ENCODE measurements at places on chromosomes 5 and 9.

GRCh38 chr9:92564982-92565381 is 29.2 kb upstream of the ECM2 start:
- no peak for DNase-seq

DNA sequence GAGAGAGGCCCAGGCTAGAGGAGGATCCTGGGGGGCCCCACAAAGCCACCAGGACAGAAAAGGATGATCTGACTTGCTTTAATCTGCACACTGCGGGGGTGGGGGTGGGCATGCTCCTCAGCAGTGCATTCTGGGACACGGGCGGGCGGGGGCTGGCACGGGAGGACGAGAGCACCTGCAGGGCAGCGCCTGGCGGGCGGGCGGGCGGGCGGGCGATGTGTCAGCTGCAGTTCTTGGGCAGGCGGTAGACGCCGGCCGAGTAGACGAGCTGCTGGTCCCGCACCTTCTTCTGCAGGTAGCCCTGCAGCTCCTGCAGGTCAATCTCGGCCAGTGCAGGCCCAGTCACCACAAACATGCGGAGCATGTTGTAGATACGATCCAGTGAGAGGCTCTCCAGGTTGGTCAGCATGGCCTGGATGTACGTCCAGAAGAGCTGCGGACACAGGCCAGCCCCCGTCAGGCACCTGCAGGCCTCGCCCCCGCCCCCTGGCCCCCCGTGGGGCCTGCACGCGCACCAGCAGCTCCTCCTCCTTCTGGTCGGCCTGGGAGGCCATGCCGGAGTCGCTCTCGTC is 3.0 kb upstream of the TMEM210 start:
- DNase-seq, result no peak

- no peak for DNase-seq
These were observed 695 bp upstream of the ANXA6 start for GRCh38 chr5:151158287-151158661.

DNA sequence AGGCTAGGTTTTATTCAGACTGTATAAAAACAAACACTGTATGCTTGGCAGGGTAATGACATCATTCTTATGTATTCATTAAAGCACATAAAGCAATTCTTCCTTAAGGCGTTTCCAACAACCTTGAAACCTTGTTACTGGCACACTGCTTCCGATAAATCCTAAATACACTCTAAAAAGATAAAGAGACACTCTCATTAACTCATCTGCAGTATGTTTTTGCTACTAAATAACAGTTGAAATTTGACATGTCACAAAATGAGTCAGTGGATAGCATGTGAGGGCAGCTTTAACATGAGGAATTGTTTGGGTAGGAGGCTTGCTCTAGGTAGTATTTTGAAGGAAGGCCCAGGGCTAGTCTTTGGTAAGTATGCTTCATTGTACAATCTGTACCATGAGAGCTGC is 13.7 kb downstream of the YIPF5 start:
- DNase-seq, result no peak

- DNase-seq, result no peak
These were observed 24.8 kb upstream of the UBAP1 start for GRCh38 chr9:34154057-34154456.

- no peak for DNase-seq
These were observed 599 bp downstream of the RAD1 start for GRCh38 chr5:34914671-34915138.

DNA sequence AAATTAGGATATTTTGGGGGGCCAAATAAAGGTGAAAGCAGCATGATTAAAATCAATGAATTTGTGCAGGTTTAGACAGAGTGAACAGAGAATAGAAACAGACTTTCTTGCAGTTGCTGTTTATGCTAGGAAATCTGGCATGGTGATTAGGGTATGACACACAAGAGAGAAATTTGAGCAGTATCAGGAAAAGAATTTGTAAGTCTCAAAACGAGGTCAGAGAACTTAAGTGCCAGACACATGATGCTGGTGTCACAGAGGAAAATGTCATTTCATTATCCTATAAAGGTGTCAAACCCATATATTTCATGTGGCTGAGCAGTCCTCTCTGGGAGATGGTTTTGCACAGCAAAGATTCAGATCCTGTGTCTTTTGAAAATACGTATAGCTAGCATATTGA is 15.7 kb downstream of the LVRN start:
- DNase-seq, result no peak

DNA sequence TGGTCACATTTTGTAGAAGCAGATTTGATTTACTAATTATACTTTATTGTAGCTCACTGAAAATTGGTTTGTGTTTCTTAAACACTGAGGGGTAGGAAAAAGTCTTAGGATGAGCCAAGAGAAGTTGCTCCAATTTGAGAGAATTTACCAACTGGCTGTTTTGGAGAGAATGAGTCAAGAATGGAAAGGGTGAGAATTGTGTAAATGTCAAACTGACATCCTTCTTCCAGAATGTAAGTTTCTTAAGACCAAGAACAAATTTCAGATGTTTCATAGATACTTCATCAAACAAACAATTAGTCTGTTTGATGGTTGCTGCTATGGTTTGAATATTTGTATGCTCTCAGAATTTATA is 106.2 kb upstream of the TXNDC8 start:
- DNase-seq, result no peak

GRCh38 chr9:87434366-87434765 is 63.3 kb upstream of the DAPK1 start:
- DNase-seq, result no peak

DNA sequence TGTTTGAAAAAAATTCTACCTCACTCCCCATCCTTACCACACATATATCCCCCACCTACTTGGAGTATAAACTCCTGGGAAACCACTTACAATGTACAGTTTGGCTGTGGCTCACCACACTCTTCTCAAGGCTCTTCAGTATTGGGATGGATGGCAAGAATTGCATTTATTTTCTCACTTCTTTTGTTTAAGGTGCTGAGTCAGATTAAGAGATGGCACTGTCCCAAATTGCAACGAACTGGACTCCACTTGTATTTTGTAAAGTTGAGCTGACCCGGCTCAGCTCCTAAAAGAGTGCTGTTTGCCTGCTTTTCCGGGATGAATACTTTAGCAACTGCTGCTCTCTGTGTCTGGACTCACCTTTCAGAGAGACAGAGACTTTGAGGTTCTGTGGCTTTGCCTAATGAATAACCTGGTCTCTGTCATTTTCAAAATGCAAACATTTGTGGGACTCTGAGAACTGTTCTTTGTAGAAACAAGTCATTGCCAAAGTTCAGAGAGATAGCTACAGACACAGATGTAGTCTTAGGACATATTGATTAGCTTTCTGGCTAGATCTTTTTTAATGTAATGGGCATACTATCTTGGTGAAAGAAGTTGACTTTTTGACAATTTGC is 42.2 kb downstream of the PPP2R2B start:
- DNase-seq, result no peak

DNA sequence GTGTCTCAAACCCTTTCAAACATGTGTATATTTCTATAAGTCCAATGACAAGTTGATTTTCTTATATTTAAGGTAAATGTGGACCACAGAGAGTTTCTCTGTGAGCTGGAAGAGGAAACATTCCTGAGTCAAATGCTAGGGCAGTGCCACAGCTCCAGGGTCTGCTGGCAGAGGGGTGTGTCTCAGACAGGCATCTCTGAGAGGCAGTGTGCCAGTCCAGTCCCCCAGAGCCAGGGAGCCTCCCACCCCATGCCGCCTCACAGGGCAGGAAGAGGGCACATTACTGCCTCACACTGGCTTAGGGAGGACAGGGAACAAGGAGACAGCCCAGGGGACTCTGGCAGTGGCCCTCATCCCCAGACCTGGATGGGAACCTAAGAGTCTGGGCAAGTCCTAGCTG is 120.2 kb downstream of the TENT4A start:
- DNase-seq, result no peak

DNA sequence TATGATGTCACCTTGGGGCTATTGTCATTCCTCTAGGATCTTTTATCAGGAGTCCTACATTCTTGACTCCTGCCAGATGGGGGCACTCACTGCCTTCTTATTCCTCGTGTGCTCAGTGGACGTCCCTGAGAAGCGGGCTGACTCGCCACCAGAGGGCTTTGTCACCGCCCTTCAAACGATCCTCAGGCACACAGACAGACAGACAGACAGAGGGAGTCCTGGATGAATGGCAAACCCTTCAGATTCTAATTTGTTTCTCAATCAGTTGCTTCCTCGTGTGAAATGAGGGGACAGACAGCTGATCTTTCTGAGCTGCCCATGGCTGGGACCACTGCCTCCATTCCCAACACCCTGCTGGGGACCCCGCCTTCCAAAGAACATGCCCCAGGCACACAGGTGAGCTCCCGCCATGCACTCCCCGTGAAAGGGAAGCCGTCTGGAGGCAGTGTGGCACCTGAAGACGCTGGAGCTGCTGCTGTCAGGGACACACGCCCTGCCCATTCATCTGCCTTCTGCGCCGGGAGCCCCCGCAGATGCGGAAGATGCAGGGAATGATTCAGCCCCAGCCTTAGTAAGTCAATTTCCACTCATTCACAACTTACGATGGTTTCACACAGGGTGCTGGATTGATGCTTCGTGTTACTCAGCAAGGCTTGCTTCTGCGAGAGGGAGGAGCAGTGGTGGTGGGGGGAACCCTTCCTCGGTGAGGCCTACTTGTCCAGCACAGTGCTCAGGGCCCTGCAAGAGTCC is 24.9 kb upstream of the SH3PXD2B start:
- peak; percentile 75 for DNase-seq

- DNase-seq, result no peak
These were observed 77.7 kb upstream of the FAM169A start for GRCh38 chr5:74943905-74944304.

- DNase-seq, result no peak
These were observed 247.7 kb upstream of the ADRA1B start for GRCh38 chr5:159668556-159668955.

- no peak for DNase-seq
These were observed 215.5 kb downstream of the TMEM167A start for GRCh38 chr5:82861701-82862100.

GRCh38 chr5:10527281-10527950 is 36.5 kb upstream of the ANKRD33B start:
- DNase-seq, result no peak

- DNase-seq, result no peak
These were observed 91.4 kb downstream of the SLC12A2 start for GRCh38 chr5:128174951-128175350.

- DNase-seq, result no peak
These were observed 42.8 kb downstream of the TEX10 start for GRCh38 chr9:100309992-100310391.

DNA sequence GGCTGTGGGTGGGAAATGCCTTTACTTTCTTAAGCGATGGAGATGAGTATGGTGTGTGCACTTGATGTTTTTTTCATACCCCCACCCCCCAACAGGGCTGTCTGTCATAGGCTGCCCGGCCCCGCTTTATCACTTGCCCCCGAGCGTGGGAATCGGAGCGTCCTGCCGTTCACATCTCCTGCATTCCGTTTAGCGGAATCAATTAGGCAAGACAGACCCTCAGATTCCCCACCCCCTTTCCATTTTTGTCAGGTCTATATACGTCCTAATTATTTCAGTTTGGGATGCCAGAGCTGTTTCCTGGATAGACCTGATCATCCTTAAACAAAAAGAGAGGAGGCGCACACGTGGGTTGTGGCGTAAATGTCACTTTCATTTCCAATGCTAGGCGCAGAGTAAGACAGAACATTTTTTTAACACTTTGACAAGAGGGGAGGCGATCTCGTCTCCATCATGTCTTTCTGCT is 217.2 kb downstream of the MEF2C start:
- no peak for DNase-seq
